ENCODE measurements at places on chromosomes 2 and 18. TPM values are rescaled to one million over a fixed set of nuclear protein-coding genes. Genes with fewer than 3 reads are reported as not detected.

DNA sequence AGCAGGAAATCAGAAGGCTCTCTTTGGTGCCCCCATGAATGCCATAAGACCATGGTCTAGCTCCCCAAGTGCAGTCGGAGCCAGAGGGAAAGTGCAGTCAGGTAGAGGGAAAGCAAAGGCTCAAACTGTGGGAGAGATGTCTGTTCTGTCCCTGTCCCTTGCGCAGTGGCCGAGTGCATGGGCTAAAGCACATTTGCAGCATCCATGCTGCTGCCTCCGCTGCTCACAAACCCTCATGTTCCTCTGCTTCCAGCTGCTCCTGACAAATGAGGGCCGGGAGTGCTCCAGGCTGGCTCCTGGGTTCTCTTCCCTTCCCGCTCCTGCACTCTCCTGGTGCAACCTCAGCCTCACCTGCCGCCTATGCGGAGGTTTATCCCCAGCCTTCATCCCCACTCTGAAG is 34.2 kb downstream of the SCTR start:
- DNase-seq = no peak

Gene NEU4
- 1.2 TPM for total RNA-seq

Gene CSRNP3
- not detected for total RNA-seq

GRCh38 chr18:2994603-2995432 is 18.1 kb downstream of the LPIN2 start:
- DNase-seq = peak; percentile 75

Gene ALPP
- 0.16 TPM for total RNA-seq

Gene KLHL41
- total RNA-seq = not detected
